Naive thymus-derived CD4-positive, alpha-beta T cell (primary cell): ENCODE measurements at places on chromosomes 1 and 21. TPM values are rescaled to one million over a fixed set of nuclear protein-coding genes. Genes with fewer than 3 reads are reported as not detected.

BOLA1 gene
- 50.9 TPM for polyA plus RNA-seq

SPEN gene
- polyA plus RNA-seq, result 10.1 TPM

COL8A2 gene
- polyA plus RNA-seq, result not detected

CDK18 gene
- 1.8 TPM for polyA plus RNA-seq

NPHS2 gene
- polyA plus RNA-seq, result not detected

IGSF5 gene
- polyA plus RNA-seq, result not detected

CNR2 gene
- polyA plus RNA-seq, result not detected

SLC30A10 gene
- polyA plus RNA-seq, result not detected

TRIM17 gene
- polyA plus RNA-seq, result 0.44 TPM

CLDN17 gene
- not detected for polyA plus RNA-seq
